ENCODE measurements at places on chromosomes 6 and 20.

GRCh38 chr20:59767656-59768055, 163.3 kb downstream of the PHACTR3 start:
- no peak for DNase-seq

DNA sequence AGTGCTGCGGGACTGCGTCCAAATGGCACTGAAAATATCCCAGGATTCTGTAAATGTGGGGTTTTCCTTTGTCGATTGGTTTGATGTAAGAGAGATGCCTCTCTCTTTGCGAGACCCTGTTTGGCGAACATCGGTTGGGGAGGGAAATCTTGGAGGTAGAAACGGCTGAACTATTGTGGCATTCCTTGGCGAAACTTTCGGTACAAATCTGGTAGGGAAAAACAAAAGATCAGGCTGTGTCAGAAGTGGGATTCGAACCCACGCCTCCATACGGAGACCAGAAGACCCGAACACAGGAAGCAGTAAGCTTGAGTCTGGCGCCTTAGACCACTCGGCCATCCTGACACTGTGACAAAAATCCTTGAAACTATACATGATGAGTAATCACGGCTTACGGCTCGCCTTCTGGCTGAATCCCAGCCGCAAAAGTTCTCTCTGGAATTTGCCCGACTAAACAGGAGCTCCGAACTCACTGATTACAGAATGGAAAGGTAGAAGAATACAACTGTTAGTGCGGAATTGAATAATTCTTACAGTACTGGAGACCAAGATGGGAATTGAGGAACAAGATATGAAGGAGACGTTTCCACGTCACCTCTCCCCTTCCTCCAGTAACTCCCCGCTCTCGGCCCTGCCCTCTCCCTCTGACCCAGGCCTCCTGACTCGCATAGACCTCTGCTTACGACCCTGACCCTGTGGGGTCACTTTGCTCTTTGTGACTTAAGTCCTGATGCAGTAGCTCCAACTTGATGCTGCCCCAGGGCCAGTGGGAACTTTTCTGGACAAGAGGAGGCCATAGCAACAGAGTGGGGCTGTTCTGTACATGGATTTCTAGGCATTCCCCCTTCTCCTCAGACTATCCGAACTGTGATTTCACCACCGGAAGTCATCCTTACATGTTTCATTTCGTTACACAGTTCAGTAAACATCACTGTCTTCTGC, 132.8 kb upstream of the ZNF184 start:
- DNase-seq = peak; percentile 84

- no peak for DNase-seq
These were observed 775 bp downstream of the PFDN4 start for GRCh38 chr20:54208548-54209176.

- DNase-seq = no peak
These were observed 71.4 kb upstream of the PRSS16 start for GRCh38 chr6:27176096-27176495.

GRCh38 chr20:1035466-1035865, 33.4 kb upstream of the RSPO4 start:
- DNase-seq = no peak

GRCh38 chr6:42297661-42298060, 80.0 kb upstream of the MRPS10 start:
- DNase-seq = no peak

- DNase-seq = no peak
These were observed 769 bp upstream of the TRPC4AP start for GRCh38 chr20:35093267-35093884.

- peak; percentile 63 for DNase-seq
These were observed 146.7 kb upstream of the MLN start for GRCh38 chr6:33950472-33950881.

DNA sequence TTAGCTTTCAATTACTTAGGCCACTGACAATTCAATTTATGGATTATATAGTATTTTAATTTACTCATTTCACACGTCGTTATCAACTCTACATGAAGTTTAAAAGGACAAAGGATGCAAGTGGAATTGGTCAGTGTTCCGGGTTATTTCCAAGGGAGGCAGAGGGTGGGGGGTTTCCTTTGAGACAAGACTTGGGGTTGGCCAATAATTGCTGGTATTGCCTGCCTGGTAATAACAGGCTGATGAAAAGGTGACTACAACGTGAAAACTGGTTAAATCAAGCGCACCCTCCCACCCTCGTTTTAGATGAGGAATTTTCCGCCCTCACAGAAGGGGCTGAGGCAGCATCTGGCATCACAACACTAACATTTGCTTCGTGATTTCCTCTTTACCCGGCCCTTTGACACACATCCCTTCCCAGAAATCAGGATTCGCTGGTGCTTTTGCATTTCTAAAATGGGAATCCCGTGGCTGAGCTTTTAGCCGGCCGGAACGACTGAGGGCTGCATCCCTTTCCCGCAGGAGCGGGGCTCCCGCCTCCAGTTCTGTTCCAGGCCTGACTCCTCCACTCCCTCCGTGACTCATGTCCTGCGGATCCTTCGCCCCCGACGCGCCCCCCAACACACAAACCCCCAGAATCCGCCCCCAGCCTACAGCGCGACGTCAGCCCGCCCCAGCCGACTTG, 999 bp upstream of the PIM1 start:
- DNase-seq = peak; percentile 49

GRCh38 chr6:3768502-3768901, 17.0 kb upstream of the PXDC1 start:
- no peak for DNase-seq

DNA sequence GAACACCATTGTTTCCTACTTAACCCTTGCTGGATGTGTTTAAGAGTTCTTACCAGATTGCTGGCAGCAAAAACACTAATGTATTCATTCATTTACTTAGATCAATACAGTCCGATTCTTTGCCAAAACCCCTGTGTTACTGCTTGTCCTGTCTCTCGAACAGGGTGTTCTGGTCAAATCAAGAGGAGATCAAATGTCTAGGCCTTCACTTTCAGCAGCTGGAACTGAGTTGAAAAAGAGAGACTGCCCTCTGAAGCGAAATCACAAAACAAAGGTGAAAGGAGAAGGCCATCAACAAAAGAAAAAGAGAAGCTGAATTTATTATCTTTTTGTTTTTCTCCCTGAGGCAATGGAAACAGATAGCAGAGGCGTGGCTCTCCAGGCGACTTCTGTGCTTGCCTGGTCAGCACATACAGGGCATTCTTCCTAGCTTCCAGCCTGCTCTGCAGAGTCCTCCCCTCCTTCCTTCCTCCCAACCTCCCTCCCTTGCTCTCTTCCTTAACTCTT, 44.1 kb upstream of the GCM1 start:
- no peak for DNase-seq

DNA sequence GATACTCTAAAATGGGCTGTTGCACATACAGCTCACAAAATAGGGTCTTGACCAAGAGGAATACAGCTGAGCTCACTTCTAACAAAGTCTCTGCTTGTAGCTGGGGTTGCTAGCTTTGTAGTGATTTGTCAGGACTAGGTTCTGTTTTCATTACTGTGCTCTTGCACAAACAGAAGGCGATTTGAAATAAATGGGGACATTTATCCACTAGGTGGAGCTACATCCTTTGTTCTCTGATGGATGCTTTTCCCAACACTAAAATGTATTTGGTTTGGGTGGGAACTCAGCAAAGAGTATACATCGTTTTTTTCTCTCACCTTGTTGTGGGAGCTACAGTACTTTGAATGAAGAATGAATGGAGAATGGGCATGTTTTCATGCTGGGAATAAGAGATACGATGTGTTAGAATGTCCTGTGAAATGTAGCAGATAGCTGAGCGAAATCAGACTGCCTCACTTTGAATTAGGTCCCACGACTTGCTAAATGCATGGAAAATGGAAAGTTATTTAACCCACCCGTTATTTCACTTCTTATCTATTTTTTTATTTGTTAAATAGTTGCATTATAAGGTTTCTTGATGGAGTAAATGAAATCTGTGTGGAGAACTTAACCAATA, 494.7 kb upstream of the MAP3K7 start:
- DNase-seq = peak; percentile 72

- no peak for DNase-seq
These were observed 51.8 kb downstream of the CYB5R4 start for GRCh38 chr6:83911278-83911677.

DNA sequence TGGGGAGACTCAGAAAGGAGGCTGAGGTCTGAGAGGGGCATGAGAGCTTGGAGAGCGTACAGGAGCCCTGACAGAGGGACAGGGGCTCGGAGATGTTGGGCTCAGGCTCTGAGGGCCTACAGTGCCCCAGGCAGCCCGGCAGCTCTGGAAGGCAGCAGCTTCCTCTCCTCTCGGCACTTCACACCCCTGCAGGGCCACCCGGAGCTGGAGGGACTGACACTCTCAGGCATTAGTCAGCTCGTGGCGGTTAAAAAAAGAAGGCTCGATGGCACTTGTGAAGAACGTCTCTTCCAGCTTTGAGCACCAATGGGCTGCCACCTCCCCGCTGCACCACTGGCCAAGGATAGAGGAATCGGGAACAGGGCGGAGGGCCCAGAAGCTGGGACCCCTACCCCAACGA, 62.6 kb upstream of the SIRPA start:
- DNase-seq = no peak

- no peak for DNase-seq
These were observed 4.1 kb downstream of the ZC3H12D start for GRCh38 chr6:149480502-149481280.

- DNase-seq = no peak
These were observed 67.2 kb upstream of the RNF24 start for GRCh38 chr20:4082406-4083097.

GRCh38 chr20:2065099-2065498, 36.5 kb upstream of the STK35 start:
- DNase-seq = no peak

- DNase-seq = no peak
These were observed 11.0 kb upstream of the TIAM2 start for GRCh38 chr6:154984146-154984545.

DNA sequence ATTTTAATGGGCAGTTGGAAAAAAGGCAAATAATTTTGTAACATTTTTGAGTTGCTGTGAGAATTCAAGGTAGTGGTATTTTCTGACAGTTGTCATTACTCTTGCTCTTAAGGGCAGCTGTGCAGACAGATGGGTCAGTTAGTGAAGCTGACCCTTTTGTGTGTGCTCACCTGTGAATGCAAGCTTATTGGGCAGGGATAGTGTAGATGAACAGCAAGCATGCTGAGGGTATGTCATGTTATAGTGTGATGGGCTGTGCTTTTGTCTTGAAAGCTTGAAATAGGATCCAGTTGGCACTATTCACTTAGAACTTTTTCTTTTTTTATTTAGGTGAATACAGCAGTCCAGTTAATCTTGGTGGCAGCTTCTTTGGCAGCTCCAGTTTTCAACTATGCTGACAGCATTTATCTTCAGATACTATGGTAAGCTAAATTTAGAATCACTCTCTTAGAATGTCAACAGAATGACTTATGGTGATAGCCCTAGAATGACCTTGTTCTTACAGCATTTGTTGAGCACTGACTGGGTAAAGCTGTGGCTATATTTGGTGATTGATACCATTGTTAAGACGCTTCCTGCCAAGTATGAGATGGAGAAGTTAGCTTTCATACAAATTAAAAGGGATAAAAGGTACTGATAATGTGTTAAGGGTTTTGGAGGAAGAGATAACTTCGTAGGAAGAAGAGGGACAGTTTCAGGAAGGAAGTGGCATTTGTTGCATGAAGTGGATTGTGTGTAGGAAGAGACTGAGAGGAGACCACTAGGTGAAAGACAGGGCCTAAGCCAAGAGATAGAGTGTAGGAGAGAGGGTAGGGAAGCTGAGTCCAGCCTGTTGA, 19.5 kb downstream of the LRRN4 start:
- no peak for DNase-seq

GRCh38 chr6:135814043-135814442, 37.5 kb upstream of the PDE7B start:
- no peak for DNase-seq

- no peak for DNase-seq
These were observed 4.0 kb upstream of the BPI start for GRCh38 chr20:38299963-38300362.

DNA sequence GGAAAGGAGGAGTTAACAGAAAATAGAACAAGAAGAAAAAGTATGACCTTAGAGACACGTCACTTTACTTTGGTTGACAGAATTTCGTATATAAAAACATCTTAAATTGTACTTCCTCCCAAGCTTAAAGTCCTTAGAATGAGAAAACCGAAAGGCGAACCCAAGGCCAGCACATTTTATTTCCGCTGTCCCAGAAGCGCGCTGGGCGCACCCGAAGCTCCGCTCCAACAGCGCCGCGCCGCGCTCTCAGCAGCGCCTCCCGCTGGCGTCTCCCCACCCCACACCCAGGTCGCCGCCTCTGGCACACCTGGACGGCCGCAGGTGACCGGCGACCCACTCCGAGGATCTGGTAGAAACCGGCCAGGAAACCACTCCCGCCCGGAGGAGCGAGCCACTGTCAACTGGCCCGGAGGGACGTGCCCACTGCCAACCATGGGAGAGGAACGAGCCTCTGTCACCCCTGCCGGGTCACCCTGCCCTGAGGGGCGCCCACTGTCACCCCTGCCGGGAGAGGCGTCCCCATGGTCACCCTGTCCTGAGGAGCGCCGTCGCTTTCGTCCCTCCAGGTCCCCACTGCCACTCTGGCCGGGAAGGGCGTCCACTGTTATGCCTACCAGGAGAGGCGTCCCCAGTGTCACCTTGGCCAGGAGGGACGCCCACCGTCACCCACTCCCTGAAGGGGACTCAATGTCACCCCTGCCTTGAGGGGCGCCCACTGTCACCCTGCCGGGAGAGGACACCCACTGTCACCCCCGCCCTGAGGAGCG, 824 bp downstream of the MPC1 start:
- DNase-seq = peak; percentile 16

GRCh38 chr20:51287628-51288413, 254.7 kb downstream of the NFATC2 start:
- DNase-seq = peak; percentile 5

DNA sequence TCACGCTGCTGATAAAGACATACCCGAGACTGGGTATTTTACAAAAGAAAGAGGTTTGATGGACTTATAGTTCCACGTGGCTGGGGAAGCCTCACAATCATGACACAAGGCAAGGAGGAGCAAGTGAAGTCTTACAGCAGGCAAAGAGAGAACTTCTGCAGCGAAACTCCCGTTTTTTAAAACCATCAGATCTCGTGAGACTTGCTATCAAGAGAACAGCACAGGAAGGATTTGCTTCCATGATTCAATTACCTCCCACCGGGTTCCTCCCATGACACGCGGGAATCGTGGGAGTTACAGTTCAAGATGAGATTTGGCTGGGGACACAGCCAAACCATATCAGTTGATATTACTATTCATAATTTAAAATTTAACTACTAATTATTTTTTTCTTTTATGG, 157.3 kb upstream of the ATXN1 start:
- DNase-seq = no peak

DNA sequence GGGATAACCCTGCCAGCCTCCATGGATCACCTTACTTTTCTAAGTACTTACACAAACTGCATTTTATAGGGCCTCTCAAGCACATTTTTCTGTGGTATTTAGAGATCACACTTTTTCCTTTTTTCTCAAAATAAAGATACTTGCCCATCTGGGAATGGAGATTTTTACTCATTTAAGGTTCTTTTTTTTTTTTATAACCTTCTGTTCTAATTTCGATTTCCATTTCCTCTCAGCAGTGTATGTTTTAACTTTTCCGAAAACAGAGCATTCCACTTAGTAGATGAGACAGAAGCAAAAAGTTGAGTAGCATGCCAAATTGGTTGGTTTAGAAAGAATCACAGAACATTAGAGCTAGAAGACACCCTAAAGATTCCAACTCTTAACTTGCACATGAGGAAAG, 214.3 kb downstream of the ARHGAP18 start:
- no peak for DNase-seq
